Activated CD4-positive, alpha-beta T cell treated with anti-CD3 and anti-CD28 coated beads for 36 hours (primary cell): ENCODE measurements at places on chromosomes 16 and 17.
A peak's percentile ranks its signal among the peaks of the same experiment; 100 is the strongest.

- no peak for DNase-seq
Measured at GRCh38 chr17:51269991-51270390, 9.6 kb downstream of the UTP18 start.

- DNase-seq, result peak; percentile 67
Measured at GRCh38 chr16:23842137-23842600, 6.4 kb downstream of the PRKCB start.

GRCh38 chr17:74467221-74467951 is 952 bp downstream of the CD300A start:
- peak; percentile 25 for DNase-seq

DNA sequence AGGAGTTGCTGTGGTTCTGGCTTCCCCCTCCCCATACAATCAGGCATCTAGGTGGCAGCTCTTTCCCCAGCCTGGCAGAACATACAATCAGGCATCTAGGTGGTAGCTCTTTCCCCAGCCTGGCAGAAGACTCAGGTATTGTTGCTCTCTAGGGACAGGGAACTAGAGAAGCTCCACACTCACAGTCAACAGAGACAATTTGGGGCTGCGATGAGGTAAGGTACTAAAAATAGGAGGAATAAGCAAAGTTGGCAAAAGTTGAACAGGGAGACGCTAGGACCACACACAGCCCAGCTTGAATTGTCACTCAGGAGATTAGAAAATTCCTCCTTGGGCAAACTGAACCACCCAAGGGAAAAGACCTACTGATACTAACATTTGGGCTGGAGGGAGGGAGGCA is 315.5 kb upstream of the CDH5 start:
- DNase-seq, result no peak
